BJ (cell line): ENCODE measurements at places on chromosomes 13 and 19.

DNA sequence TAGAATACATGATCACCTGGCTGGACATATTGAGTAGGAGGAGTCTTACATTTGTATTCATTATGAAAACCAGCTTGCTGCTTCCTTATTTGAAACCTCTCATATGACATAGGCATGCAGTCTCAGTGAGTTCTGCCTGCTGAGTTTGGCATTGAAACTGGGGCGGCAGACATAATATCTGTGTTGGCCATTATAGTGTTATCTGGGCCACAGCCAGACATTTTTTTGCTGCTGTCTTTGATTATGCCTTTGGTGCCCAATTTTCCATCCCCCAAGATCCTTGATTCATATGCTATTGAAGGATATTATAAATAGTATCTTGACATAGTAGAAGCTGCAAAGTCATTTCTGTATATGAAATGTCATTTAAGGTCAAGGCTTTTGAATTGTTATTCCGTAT is 15.8 kb downstream of the FREM2 start:
- no peak for DNase-seq

DNA sequence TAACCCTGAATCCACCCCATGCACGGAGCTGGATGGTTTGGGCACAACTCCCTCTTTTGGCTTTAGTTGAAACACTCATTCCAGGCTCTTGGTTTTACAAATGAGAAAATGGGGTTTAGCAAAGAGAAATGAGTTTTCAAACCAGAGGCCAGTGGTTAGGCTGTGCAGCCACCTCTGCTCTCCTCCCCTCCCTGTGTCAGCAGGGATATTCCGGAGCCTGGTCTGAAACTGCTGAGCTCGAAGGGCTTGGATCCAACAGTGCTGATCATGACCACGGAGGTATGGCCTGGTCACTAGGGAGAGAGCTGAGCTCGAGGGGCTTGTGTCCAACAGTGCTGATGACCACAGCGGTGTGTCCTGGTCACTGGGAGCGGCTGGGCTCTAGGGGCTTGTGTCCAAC is 41.5 kb downstream of the ZNF787 start:
- DNase-seq = no peak

DNA sequence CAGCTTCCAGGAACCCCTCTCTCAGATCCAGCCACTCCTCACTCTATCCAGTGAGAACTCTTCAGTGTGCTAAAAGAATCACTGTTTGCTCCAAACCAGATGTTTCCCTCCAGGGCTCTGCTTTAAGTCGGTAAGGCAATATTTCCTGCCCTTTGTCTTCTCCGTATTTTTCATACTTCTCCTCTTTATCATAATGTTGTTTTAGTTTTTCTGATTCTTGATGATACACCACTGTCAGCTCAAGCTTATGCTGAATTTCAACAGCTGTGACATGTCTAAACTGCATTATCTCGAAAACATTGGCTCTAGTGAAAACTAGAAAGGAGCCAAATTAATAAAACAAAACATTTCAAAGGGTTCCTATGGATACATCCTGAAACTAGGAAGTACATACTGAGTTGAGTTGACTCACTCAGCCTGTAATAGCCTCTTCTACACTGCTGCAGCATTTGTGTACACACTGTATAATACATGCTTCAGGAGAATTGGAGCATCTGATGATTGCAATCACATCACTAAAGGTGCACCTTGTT is 39.8 kb downstream of the GPR180 start:
- DNase-seq = peak; percentile 41

- peak; percentile 35 for DNase-seq
Observed at GRCh38 chr13:107669391-107669993, 545.8 kb downstream of the LIG4 start.

DNA sequence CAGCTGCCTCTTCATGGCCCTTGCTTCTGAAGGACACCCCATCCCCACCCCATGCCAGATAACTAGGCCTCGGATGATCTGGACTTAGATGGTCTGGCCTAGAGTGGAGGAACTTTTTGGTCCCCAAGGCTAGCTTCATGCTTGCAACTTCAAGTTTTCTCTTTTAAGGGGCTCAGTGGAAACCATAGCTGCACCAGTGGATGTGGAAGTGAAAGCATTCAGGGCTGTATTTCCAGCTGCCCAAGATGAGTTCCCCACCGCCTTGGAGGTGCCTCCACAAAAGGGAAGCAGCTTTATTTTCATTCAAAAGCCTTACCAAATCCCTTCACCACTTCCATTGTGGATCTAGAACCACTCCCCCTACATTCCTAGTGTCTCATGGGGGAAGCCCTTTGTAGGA is 17.6 kb upstream of the GSX1 start:
- DNase-seq = no peak

DNA sequence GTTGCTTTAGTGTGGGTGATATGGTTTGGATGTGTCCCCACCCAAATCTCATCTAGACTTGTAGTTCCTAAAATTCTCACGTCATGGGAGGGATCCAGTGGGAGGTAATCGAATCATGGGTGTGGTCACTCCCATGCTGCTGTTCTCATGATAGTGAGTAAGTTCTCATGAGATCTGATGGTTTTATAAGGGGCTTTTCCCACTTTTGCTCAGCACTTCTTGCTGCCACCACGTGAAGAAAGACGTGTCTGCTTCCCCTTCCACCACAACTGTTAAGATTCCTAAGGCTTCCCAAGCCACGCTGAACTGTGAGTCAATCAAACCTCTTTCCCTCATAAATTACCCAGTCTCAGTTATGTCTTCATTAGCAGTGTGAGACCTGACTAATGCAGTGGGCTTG is 26.0 kb downstream of the OR10H4 start:
- no peak for DNase-seq

DNA sequence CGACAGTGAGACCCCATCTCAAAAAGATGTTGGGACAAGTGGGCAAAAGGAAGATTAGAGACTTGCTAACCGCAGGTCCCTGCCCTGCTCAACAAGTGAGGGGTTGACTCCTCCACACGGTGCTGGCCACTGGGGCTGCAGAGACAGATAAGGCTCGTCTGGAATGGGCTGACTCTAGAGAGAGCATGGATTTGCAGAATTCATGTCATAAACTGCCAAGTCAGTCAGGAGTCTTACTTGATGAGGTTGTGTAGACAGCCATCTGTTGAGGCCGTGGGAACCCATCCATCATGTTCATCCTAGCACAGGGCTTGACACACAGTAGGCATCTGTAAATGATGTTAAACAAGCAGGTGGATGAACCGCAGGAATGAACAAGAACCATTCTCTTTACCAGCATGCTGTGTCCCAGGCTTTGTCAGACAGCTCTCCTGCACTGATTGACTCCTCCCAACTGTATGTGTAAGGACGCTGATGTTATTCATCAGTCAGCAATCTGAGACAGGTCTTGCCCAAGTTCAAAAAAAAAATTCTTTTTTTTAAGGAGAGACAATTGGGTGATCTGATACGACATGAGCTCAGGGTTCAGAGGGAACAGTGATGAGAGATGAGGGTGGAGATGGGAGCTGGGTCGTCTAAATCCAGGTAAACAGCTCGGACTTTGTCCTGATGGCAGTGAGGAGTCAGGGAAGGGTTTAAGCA is 8.8 kb downstream of the PAF1 start:
- DNase-seq = no peak

GRCh38 chr19:32748497-32748896 is 28.9 kb downstream of the TDRD12 start:
- no peak for DNase-seq

DNA sequence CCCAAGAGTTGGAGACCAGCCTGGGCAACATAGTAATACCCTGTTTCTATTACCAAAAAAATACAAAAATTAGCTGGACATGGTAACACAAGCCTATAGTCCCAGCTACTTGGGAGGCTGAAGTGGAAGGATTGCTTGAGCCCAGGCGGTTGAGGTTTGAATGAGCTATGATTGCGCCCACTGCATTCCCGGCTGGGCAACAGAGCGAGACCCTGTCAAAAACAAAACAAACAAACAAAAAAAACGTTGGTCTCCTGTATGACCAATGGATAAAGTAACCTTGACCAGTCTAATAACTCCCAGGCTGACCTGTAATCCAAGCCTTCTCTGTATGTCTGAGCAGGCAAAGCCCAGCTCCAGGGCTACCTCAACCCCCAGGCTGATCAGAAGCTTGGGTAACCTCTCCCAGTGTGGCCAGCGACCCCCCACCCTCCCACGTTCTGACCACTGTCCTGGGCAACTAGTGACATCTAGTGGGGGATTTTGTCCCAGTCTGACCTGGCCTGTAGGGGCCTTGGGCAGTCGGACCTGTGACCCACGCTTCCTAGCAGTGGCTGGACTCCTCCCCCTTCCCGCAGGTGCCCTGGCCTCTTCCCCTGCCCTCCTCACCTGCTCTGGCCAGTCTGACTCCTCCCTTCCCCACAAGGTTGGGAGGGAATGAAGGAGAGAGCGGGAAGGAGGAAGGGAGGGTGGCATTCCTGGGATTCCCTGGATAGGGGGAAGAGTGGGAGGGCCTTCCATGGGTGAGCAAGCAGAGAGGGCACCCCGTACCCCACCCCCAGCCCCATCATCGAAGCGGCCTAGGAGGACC is 1.0 kb upstream of the BCAM start:
- no peak for DNase-seq

DNA sequence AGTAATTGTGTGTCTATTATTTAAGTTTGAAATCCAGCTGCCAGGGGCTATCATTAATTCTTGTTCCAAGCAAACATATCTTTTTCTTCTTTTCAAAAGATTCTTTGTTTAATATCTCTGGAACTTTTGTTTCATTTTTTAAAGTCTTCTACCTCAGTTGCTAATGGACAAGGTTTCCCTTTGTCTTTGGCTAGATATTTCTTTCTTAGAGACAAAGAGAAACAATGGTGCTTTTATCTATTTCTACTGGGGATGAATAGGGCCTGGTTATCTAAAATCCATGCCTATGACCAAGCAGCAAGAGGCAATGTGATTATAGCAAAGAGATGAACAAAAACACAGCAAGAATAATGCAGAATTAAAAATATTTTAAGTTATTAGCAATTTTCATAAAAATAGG is 661.3 kb upstream of the KLF12 start:
- DNase-seq = no peak

DNA sequence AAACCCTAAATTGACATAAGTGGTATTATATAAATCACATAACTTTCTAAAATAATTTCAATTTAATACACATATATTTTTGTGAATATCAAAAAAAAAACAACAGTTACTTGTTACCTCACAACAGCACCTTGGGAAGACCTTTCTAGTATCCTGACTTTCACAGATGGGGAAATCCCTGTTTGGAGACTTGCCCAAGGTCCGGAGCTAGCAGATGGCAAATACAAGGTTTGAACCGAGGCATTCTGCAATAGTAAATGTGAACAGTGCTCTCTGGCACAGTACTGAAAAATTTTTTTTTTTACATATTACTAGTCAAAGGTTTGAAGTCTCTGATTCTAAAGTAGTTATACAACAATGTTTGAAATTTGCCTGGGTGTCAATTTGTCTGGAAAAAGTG is 104.5 kb downstream of the SUCLA2 start:
- no peak for DNase-seq

DNA sequence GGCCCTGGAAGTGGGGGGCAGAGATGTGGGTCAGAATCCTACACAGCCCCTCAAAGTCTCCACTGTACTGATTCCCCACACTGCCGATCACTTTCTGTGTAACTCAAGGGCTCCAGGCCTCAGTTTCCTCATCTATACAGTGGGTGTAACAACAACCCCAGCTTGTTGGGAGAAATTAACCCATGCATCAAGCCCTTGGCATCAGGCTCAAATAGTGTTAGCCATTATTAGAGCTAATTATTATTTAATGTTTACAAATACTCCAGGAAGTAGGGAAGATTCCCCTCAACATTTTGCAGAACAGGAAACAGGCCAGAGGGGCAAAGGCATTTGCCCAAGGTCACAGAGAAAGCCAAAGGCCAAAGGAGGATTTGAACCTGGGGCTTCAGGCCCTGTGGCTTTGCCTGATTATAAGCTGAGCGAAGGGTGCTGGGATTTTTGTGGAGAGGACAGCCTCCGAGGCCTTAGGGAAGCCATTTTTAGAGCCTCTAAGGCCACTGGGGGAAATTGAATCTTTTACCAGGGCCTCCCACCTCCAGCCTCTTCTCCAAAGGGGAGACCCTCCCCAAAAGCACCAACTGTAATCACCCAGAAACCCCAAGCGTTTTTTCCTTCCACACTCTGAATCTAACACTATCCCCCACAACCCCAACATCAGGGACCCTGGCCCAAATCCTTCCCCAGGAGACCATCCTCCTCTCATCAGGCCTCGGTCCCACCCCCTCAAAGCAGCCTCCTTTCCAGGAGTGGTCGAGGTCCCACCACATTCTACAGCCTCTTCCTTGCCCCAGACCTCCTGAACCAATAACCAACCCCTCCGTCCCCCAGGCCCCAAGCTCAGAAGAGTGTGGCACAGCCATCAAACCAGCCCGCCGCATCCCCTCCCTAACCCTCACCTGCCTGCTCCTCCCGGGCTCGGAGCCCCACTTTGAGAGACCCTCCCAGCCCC is 1.1 kb downstream of the FKBP8 start:
- DNase-seq = no peak

- DNase-seq = no peak
Observed at GRCh38 chr13:83941701-83942335, 59.5 kb upstream of the SLITRK1 start.

DNA sequence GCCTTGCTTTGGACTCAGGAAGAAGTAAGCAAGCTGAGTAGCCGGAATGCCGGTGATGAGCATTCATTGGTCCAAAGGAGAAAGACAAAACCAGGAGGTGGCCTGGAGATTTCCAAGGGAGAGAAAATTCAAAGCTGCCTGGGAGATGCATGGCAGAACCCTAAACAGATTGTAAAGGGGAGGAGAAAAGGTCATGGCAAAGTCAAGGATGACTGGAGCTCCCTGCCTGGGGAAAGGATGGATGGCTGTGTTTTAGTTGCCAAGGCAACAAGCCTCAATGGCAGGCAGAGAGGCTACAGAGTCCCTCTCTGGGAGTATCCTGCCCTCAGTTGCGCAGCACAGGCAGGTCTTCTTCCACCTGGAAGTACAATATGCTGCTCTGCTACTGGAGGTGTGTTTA is 134.0 kb downstream of the ENOX1 start:
- no peak for DNase-seq

DNA sequence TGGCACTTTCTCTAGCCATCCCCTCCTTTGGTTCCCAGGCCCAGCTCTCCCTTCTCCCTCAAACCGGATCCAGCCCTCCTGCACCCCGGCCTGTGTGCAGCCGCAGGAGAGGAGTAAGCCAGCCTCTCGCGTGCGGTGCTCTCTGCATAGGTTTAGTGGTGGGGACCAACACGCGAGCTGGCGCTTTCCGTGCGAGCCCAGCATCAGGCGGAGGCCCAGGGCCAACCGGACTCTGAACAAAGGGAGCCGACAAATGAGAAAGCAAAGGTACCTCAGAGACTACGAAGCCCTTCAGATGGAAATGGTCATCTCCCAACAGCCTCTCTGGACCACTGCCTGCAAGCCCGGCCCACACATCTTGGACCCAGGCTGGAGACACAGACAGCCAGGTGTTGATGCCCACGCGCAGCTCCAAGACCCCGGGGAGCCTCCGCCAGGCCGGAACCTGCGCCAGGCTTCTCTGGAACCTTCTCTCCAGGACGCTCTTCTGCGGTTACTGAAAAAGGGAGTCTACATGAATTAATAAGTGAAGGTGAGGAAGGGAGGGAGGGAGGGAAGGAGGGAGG is 16.5 kb upstream of the LATS2 start:
- no peak for DNase-seq

DNA sequence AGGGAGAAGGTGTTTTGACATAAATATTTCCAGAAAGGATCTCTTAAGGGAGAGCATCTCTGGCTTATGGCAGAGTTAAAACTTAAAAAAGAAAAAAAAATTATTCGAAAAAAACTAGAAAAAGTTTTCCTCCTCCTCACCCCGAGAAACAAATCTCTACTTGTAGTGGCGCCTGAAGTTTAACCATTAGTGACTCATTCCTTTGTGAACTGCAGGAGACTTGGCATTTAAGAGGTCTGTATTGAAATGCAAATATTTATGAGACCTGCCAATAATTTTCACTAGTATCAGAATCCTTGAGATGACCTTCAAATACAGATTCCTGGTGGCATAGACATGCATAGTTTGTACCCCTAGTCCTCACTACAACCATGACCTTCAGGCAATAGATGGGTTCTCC is 64.9 kb upstream of the MED4 start:
- DNase-seq = no peak
